ENCODE measurements at places on chromosomes 3 and 15.

DNA sequence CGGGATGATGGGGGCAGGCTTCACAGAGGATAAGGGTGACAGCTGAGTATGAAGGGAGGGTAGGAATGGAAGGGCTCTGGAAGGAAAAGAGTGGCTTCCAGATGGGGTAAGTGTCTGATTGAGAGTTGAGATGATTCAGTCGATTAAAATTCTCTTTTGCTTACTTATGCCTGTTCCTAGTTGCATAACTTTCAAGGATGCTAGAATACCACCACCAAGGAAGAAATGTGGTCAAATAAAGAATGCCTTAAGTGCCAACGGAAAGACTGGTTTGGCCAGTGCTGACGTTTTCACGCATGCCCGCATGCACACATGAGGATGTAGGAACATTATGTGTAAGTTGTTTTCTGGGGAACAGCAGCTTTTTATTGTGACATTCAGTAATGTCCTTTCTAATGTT, 263.4 kb upstream of the WNT5A start:
- no peak for DNase-seq

DNA sequence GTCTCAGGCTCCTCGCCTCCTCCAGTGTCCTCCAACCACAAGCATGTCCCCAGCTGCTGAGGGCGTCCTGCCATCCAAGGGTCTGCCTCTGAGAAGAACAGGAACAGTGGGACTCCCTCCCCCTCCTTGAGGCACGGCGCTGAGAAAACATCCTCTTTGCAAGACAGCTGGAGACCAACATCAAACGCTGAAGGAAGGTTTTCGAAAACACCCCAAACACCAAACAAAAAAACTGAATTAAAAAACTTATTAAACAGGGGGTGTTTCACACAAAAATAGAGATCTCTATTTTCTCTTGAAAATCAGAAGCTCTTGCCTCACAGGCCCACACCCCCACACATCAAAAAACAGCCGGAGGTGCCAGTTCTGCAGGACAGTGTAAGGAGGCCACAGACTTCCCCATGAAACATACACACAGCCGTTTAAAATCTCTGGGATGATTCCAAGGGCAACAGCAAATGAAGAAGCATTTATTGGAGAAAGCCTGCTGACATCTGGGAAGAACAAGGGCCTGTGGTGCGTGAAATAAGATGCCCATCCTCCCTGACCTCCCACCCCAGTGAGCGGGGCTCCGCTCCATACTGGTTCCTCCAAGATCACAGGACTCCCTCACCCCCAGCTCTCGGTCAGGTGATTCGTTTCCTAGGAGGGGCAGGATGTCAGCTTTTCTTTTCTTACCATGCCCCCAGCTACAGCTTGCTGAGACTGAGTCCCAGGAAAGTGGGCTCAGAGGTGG, 71.3 kb downstream of the NUP210 start:
- peak; percentile 26 for DNase-seq

DNA sequence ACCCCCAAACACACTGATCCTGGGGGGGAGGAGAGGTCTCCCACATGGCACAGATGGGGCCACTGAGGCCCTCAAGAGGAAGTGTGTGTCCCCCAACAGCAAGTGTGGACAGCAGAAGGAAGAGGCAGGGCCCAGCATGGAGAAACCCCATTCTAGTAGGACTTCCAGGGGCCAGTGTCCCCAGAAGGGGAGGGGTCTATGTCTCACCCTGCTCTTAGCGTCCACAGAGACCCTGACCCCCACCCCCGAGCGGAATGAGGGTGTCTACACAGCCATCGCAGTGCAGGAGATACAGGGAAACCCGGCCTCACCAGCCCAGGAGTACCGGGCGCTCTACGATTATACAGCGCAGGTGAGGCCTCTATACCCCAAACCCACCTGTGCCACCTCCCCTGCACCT, 35.3 kb downstream of the TSPAN3 start:
- no peak for DNase-seq

DNA sequence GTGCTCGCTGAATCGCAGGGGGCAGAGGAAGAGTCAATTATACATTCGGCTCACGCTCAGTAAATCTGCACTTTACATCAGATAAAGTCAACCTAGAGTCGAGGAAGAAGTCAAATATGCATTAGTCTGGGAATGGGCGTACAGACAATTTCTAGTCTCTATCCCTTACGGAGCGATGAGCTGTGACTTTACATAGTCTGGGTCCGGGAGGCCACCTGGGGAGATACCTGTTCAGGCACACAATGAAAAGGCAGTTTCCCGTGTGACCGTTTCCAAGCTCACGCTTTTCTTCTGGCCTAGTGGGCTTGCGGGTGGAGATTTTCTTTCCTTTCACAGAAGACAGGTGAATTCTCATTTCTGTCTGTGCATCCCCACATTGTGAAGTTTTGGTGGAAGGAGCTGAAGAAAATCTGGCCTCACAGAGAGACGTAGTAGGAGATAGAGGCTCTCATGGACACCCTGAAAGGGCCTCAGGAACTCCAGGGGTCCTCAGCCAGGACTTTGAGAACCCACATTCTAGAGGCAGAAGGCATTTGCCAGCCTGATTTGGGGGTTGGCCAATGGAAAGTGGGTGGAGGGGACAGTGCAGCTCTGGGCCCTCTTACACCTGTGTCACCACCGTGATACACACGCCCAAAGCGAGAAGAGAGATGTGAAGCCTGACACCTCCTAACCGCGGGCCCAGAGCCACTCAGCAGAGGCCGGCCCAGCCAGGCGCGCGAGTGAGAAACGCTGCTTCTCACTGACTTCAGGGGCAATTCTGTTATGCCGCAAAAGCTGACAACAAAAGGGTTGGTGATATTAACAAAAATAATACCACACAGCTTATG, 10.7 kb upstream of the OCA2 start:
- no peak for DNase-seq

DNA sequence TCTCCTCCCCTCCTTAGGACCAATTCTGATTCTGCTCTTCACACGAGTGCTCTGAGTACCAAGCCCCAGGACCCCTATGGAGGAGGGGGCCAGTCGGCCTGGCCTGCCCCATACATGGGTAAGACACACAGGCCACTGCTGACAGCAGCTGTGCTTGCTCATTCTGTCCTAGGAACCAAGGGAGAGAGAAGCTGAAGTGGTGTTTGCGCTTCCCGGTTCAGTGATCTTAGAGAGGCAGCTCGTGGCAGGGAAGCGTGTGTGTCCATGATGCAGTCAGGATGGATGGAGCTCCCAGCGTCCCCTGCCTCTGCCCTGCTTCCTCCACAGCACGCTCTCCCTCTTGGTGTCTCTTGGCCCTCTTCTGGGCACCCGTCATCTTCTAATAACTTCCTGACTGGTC, 77.6 kb downstream of the CRTC3 start:
- DNase-seq = no peak

DNA sequence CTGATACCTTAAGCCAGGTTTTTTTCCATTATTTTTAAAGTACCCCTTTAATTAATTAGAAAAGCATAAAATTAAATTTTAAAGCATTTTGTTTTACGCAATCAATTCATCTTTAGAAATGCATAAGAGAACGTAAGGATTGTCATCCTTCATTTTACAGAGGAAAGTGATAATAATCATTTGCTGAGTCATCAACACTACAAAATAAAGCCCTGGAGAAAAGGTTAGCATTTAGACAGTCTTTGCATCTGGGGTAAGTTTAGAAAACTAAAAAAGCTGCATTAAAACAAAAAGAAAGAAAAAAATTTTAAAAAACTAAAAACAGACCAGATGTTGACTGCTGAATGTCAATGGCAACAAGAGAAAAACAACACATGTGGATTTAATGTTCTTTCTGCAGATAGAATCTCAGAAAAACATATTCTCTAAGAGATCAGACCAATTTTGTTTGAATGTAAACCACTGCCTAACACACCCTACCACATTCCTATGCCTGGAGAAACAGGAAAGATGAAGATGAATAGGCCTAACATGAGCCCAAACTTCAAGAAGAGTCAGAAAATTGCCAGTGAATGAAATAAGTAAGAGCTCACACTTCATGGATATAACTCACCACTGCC, 59.9 kb downstream of the SUCNR1 start:
- no peak for DNase-seq

GRCh38 chr15:90261811-90262210, 3.7 kb upstream of the NGRN start:
- DNase-seq = no peak

Measured in right kidney (tissue), 9 donors.